ENCODE measurements at places on chromosomes 5 and 9.

DNA sequence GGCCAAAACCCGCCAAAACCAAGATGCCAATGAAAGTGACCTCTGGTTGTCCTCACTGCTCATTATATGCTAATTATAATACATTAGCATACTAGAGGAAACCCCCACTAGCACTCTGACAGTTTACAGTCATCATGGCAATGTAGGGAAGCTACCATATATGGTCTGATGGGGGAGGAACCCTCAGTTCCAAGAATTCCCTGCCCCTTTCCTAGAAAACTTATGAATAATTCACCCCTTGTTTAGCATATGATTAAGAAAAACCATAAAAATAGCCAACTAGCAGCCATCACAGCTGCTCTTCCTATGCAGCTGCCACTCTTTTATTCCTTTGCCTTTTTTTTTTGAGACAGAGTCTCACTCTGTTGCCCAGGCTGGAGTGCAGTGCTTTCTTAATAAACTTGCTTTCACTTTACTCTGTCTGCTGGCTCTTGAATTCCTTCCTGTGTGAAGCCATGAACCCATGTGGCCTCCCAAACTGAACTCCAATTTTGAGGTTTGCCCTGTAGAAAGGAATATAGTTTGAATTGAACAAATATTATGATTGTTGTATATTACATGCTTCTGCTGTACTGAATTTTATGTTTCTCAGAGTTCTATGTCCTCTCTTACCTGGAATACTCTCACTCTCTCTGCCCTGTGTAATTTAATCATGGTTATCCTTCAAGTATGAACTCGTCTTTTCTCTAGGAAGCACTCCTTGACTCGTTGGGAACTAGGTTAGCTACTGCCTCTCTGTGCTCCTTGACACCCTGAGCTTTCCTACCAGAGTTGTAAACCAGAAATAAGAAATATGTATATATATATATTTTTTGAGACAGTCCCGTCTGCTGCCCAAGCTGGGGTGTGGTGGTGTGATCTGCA, 59.8 kb downstream of the KIAA1958 start:
- DNase-seq: no peak

GRCh38 chr9:33065157-33066076, 11.1 kb downstream of the SMU1 start:
- DNase-seq: no peak

DNA sequence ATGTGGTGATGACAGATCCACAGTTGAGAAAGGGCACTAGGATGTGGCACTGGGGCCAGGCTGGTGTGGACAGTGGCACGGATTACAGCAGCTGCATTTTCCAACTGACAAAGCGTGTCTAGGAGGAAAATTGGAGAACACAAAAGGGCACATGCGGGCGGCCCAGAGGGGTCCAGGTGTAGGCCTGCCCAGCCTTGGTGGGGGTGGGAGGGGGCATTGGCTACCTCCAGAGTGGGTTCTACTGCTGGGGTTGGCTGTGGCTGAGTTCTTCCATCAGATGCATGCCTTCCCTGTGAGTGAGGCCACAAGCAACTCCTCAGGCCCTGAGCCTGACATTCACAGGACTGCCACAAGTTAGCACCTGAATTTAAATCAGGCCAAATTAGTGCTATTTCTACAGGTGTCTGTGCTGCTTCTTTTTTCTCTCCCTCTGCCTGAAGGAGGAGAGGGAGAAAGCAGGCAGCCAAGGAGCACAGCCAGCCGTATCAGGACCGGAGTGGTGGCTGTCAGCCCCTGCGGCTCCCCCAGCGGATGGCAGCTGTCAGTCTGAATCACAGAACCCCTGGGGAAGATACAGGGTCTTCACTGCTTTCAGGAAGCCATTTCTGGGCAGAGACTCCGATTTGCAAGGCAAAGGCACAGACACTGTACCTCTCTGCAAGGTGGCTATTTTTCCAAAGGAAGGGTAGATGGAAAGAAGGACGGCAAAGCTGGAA, 464.2 kb downstream of the SPOCK1 start:
- DNase-seq: no peak

GRCh38 chr9:121453232-121453892, 46.3 kb downstream of the GGTA1 start:
- no peak for DNase-seq

GRCh38 chr5:109350537-109351270, 59.1 kb downstream of the PJA2 start:
- DNase-seq: no peak

Measured in activated CD4-positive, CD25-positive, alpha-beta regulatory T cell treated with anti-CD3 and anti-CD28 coated beads, Interleukin-2, amount 50 U/mL, for 72 hours (primary cell).